ENCODE measurements at places on chromosomes 7 and 10. TPM values are rescaled to one million over a fixed set of nuclear protein-coding genes. Genes with fewer than 3 reads are reported as not detected.

Gene TASOR2
- 49.8 TPM for total RNA-seq

- H3K27ac ChIP-seq: no peak overlapping the region
- no peaks in the 10 kb centered on the region for H3K4me1 ChIP-seq
- no peak overlapping the region for H3K4me3 ChIP-seq
- H3K27me3 ChIP-seq: no peaks in the 10 kb centered on the region
- peaks cover 20% of the 10 kb centered on the region for H3K36me3 ChIP-seq
Measured at GRCh38 chr7:129480674-129481363, 21.5 kb upstream of the SMKR1 start.

Gene TEX36
- total RNA-seq: not detected

- H3K36me3 ChIP-seq: no peaks in the 10 kb centered on the region
- peaks cover 39% of the 10 kb centered on the region for H3K4me1 ChIP-seq
- DNase-seq: no peak
- no peak overlapping the region for H3K4me3 ChIP-seq
Measured at GRCh38 chr10:3425261-3425660, 252.7 kb upstream of the PITRM1 start.

DNA sequence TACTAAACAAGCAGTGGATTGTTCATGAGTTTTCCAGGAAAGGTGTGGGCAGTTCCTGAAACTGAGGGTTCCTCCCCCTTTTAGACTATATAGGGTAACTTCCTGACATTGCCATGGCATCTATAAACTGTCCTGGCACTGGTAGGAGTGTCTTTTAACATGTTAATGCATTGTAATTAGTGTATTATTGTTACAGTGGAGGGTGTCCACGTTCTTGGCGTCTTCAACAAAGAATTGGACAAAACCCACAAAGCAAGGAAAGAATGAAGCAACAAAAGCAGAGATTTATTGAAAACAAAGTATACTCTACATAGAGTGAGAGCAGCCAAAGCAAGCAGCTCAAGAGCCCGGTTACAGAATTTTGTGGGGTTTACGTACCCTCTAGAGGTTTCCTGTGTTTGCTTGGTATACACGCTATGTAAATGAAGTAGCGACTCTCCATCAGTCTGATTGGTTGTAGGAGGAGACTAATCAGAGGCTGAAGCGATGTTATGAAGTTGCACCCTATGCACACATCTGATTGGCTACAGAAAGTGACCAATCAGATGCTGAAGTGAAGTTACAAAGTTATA lies 175.2 kb downstream of the NSUN6 start:
- H3K27me3 ChIP-seq: no peaks in the 10 kb centered on the region
- peaks cover 9% of the 10 kb centered on the region for H3K4me1 ChIP-seq
- no peaks in the 10 kb centered on the region for H3K36me3 ChIP-seq
- no peak for DNase-seq
- no peak overlapping the region for H3K27ac ChIP-seq
- no peak overlapping the region for H3K4me3 ChIP-seq

Gene SPDYE8
- not detected for total RNA-seq
